ENCODE measurements at places on chromosomes 12 and 14. TPM values are rescaled to one million over a fixed set of nuclear protein-coding genes. Genes with fewer than 3 reads are reported as not detected.

Gene DACT1
- 35.7 TPM for total RNA-seq

Gene GMFB
- 82.5 TPM for total RNA-seq

Gene G2E3
- total RNA-seq, result 14.0 TPM

Gene SLC2A14
- total RNA-seq, result 3.7 TPM

Gene HEATR5A
- total RNA-seq, result 27.5 TPM

Gene KIF26A
- total RNA-seq, result 4.2 TPM

Gene ZFC3H1
- 86.1 TPM for total RNA-seq

Gene B3GNT4
- 0.30 TPM for total RNA-seq

Gene KCNH3
- total RNA-seq, result not detected

Gene RNASE11
- not detected for total RNA-seq

Gene FIGNL2
- 1.1 TPM for total RNA-seq

Gene TTC6
- not detected for total RNA-seq

Gene P2RX2
- total RNA-seq, result not detected

Gene TEAD4
- 17.2 TPM for total RNA-seq

Gene USP15
- 99.4 TPM for total RNA-seq

Gene HOXC10
- 3.3 TPM for total RNA-seq

Gene RIPK3
- 9.6 TPM for total RNA-seq

Gene KRT71
- total RNA-seq, result not detected

DNA sequence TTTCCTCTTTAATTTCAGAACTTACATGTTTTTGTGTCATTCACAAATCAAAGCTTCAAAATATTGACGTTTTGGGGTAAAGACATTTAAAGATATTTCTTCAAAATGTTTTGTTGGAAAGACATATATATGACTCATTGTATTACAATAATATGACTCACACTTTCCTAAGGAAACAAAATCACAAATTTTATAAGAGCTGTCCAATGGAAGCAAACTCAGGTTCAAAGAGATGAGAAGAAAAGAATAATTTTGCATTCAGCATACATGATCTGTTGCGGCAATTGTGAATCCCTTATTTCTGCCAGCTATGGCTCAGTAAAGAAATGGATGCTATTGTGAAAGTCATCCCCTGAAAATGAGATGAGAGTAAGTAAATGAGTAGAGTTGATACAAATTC, 82.7 kb downstream of the GRIP1 start:
- DNase-seq, result no peak

GRCh38 chr14:78232231-78233000, 62.2 kb downstream of the NRXN3 start:
- no peak for DNase-seq

GRCh38 chr12:111842556-111843396, 748 bp downstream of the MAPKAPK5 start:
- peak; percentile 5 for DNase-seq

DNA sequence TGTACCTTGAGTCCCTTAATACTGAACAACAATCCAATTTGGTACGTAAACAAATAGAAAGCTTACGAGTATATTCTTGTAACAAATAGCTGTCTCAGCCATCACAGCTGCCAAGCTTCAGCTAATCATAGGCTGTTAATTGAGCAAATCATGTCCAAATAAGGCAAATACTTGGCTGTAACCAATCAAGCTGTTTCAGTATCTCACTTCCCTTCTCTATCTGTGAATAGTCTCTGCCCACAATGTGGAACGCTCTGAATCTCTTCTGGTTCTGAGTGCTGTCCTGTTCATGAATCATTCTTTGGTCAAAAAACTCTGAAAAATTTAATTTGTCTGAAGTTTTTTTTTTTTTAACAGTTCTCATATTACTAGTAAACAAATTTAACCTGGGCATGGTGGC, 5.8 kb upstream of the NEMF start:
- DNase-seq, result no peak

GRCh38 chr14:43410631-43411030, 1096.5 kb downstream of the FSCB start:
- no peak for DNase-seq

DNA sequence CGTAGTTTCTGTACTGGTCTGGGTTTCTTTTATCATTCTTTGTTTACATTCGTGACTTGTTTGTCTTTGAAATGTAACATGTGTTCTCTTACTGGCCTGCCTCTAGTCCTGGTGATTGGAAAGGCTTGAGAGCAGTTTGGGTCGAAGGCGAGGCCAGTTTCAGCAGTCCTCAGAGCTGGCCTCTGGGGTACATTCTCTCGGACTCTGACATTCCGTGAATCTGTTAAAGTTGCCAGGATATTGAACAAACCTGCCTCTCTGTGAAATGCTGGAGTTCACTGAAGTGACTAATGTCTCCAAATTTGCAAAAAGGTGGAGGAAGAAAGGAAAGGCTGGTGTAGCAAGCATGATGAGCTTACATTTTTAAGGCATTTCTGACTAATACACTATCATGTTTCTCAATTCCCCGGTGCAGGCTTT, 1.5 kb downstream of the PLEKHA5 start:
- peak; percentile 14 for DNase-seq

DNA sequence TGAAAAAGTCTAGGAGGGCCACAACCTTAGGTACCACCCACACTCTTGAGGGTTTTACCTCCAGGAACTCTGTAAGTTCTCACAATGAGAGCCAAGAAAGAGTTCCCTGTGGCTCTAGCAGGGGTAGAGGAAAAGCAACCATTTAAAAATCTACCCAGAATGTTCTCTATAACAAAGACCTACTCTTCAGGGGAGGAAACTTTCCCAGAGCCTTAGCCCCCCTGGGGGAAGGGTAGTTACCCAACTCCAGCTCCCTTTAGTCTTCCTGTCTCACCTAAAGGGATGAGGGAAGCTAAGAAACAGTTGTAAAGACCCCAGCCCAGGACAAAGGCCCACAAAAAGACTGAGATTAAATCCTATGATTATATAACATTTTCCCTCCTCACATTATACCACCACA, 46.2 kb upstream of the JDP2 start:
- DNase-seq, result no peak

DNA sequence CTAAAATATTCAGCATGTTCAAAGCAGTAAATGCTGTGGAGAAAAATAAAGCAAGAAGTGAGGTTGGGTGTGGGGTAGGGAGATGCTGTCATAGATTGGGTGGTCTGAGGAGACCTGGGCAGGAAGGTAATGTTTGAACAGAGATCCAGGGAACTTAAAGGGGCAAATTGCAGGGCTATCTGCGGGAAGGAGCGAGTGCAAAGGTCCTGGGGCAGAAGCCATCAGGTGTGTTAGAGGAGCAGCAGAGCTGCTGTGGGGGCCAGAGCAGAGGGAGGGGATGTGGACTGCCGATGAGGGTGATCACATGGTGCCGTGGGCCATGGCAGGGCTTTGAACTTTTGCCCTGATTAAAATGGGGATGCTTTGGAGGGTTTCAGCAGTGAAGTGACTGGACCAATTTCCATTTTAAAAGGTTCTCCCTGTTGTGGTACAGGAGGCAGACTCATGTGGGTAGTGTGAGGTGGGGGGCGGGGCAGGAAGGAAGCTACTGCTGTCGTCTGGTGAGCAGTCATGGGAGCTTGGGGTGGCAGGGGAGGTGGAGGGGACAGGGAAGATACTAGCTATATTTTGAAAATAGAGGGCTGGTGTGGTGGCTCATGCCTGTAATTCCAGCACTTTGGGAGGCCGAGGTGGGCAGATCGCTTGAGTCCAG, 145.0 kb downstream of the AACS start:
- DNase-seq, result no peak

DNA sequence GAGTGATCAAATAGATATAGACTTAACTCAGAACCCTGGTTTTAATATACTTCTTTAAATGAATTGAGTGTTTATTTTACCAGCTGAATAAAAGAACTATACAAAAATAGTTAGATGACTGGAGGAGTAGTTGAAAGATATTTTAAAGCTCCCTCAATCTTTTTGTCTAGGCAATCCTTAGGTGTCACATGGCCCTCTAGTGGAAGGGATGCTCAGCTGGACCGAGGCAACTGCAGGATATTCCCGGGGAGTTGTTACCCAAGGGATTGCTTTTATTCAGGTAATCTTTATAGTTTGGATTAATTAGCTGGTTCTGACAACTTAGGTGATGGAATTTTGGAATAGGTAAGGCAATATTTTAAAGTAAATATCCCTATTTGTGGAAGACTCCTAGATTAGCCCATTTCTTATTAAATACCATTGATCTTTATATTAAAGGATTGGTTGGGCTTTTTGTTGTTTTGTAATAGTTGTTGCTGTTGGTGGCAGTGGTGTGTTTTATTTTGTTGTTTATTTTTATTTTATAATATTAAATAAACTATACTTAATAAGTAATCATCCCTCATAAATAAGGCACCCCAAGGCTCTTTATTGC, 57.1 kb downstream of the ZDHHC17 start:
- no peak for DNase-seq

- no peak for DNase-seq
These were observed 133.9 kb downstream of the RFLNA start for GRCh38 chr12:124428792-124429281.

- no peak for DNase-seq
These were observed 45.6 kb downstream of the ANKRD9 start for GRCh38 chr14:102464006-102464405.

DNA sequence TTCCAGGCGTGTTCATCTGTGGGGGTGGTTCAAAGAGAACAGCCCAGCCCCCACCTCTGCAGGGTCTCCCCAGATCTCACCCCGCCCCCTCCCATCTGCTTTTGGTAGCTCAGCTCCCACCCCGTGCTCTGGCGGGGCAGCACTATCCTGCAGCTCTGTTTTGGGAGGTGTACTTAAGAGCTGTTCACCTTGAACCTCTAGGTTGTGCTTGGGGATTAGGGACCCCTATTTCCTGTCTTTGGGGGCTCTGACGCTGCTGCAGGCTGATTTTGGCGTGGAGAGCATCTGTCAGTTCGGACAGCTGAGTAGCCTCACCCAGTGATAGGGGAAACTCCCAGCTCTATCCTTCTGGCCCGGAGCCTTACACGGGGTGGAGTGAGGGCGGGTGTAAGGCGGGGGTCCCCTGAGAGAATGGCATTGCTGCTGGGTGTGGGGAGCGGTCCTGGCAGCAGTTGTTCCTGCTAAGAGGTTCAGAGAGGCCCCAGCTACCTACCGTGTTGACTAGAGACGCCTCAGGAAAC, 765 bp downstream of the TMEM120B start:
- peak; percentile 9 for DNase-seq

DNA sequence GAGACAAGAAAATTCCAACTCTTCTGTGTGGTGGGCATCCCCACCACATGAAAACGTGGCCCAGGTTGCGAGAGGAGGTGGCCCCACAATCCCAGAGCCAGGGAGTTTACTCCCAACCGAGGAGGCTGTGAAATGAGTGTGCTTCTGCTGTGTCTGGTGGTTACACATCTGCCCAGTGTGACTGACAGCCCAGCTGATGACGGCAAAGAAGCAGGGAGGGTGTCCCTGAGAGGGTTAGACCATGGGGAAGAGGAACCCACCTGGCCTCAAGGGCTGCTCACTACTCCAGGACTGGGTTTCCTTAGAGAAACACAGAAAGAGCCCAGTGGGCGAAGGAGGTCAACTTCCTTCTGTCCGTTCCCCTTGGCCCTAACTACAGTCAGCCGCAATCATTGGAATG, 24.6 kb downstream of the ZFP36L1 start:
- DNase-seq, result no peak

DNA sequence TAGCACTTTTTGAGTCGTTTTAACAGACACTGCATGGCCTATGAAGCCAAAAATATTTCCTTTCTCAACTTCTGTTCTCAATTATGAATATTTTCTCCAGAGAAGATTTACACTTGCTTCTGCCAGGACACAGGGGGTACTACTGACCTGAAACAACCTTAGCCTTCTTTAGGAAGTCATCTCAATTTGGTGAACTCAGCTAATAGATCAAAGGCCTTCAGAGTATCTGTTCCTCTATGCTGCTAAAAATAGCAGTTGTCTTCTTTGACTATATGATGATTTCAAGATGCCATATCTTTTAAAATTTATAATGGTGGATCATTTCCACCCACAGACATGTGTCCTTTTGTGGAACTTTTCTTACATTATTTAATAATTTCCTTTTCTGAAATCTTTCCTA, 14.0 kb upstream of the NDUFA12 start:
- no peak for DNase-seq

DNA sequence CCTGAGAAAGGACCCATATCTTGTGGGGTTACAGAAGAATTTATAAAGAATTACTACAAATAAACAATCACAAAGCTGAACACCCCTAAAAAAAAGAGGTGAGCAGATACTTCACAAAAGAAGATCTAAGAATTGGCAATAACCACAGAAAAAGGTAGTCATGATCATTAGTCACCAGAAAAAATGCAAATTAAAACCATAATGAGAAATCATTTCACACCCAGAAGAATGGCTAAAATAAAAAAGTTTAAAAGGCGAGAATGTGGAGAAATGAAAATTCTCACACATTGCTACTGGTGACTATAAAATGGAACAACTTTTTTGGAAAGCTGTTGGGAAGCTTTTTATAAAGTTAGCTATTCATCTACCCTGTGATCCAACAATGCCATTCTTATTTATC, 208.2 kb upstream of the GARIN6 start:
- DNase-seq, result no peak

GRCh38 chr12:130970908-130971233, 17.2 kb downstream of the ADGRD1 start:
- DNase-seq, result no peak

DNA sequence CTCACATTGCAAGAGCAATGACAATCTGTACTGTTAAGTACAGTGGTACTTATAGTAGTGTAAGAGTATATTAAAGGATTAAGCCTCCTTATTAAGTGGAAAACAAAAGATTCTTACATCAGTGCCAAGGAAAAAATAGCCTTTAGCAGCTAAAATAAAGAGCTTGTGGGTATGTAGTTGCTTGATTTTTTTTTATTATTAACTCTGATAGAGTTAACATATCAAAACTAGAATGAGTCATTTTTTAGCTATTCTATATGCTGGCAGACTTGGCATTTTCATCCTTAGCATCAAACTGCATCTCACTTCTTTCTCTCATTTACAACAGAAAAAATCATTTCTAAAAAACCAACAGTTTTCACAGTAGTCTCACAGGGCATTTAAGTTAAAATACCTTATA, 86.5 kb downstream of the ATP2B1 start:
- no peak for DNase-seq

DNA sequence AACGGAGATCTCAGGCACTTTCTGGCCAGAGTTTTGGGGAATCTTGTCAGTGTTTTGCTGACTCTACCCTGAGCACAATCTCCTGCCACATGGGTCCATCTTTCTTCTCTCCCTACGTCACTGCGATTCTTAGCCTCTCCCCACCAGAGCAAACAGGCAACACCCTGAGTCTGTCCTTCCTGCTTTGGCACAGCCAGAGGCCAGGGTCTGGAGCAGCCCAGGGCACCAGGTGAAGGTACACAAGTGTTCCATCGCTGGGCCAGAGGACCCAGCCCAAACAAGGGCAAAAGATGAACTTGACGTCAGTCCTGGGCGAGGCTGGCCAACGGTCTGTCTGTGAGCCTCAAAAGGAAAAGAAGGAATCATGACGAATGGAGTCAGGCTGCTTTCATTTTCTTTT, 12.7 kb upstream of the CCDC177 start:
- DNase-seq, result no peak
